ENCODE measurements at places on chromosomes 1 and 21.

DNA sequence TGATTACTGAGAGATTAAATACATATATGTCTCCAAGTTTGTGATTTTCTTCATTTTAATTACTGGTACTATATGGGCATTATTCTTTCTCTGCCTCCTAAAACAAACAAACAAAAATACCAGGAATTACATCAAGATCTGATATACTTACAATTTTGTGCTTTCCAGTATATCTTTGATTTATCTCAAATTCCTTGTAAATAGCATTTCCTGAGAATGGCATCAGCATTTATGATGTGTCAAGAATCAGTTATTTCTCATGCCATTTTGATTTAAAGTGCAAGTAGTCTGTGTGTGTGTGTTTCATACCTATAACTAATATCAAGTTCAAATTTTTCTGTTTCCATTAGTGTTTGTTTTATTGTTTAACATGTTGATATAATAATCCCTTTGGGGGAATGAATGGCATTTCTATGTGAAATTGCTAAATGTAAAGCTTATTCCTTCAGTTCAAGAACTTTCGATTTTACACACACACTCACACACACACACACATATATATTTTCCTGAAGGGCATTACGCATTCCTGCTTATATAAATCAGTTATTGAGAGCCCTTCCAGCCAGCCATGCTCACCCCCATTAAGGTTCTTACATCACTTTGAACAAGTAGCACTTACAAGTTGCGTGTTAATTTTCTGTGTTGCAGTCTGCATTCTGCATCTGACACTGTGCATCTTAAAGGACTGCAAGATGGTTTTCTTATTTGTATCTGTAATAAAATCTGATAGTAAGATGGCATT lies 102.7 kb downstream of the NEK7 start:
- no peak for DNase-seq

- DNase-seq, result no peak
These were observed 33.0 kb downstream of the USP48 start for GRCh38 chr1:21749859-21750468.

- DNase-seq, result peak; percentile 100
These were observed 2.8 kb upstream of the PHC2 start for GRCh38 chr1:33433509-33434362.

GRCh38 chr1:209400351-209401220 lies 182.9 kb upstream of the CAMK1G start:
- DNase-seq, result no peak

DNA sequence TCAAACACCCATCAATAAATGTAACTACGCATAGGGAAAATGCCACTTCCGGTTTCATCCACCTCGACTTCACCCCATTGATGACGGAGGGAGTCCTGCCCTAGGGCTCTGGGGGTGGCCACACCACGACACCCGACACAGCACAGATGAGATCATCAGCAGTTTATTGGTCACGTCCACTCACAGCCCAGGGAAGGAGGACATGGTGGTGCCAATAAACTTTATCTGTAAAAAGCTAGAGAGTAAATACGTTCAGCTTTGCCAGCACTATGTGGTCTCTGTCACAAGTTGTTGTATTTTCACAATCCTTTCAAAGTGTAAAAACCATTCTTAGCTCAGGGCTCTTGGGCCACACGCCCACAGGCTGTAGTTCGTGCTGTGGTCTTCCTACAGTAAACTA lies 16.3 kb downstream of the SETD4 start:
- no peak for DNase-seq

DNA sequence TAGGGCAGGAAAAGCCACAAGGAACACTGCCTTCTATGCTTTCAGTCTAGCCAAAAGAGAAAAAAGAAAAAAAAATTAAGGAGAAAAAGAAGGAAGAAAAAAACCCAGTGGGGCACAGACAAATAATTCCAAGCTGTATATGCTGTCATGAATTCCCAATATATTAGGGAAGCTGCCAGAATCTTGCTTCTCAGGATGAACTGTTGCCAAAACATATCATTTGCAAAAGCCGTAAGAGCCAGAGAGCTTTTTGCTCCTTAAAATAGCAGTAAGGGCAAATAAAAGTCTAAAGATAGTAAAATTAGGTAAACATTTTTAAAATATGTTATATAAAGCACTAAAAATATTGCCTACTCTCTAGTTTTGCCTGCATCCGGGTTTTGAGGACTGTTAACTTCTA lies 52.1 kb downstream of the PGM1 start:
- no peak for DNase-seq

DNA sequence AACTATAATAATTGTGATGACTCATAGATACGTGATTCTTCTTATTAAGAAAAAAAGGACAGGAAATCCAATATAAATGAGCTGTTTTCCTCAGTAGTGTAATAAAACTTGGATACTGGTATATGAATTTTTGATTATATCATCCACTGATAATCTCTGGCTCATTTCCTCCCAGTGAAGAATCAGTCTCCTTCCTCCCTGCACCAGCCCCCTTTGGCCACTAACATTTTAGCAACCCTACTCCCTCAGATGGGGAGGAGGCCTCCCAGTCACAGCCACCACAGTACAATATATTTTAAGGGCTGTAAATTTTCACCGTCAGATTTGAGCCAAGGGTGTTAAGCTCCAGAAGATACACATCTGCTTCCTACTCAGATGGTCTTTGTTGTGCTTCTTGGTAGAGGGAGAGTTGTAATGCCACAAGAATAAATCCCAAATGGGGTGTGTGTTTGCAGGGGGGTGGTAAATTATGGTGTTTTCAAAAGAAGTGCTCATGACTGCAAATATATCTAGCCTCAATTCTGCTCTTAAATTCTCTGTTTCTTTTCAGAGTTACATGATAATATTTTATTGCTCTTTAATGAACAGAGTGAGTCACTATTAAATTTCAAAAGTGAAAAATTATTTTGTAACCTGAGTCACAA lies 153.5 kb downstream of the HLX start:
- DNase-seq, result no peak

DNA sequence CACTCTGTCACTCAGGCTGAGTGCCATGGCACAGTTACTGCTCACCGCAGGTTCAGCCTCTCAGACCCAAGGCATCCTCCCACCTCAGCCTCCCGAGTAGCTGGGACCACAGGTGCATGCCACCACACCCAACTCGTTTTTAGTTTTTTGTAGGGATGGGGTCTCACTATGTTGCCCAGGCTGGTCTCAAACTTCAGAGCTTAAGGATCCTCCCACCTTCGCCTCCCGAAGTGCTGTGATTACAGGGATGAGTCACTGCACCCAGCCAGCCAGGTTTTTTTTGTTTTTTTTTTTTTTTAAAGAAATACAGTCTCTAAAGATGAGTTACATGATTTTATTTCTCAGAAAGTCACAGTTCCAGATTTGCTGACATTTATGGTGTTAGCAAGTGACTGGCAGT lies 29.0 kb downstream of the BACE2 start:
- DNase-seq, result no peak

DNA sequence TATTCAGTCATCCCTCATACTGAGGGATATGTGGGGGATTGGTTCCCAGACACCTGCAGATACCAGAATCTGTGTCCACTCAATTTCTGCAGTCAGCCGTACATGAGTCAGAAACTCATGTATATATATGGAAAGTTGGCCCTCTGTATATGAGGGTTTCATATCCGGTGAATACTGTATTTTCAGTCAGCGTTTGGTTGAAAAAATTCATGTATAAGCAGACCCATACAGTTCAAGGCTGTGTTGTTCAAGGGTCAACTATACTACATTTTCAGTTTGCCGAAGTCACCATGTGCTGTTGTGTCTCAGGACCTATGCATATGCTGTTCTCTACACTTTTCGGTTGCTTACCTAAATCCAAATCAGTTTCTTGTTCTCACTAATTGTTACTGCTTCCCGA lies 10.5 kb downstream of the AXDND1 start:
- no peak for DNase-seq

GRCh38 chr1:38328278-38329035 lies 281.9 kb upstream of the POU3F1 start:
- DNase-seq, result no peak

GRCh38 chr1:17903386-17903785 lies 148.3 kb downstream of the ACTL8 start:
- DNase-seq, result no peak
